ENCODE measurements at places on chromosomes 5 and 9.

DNA sequence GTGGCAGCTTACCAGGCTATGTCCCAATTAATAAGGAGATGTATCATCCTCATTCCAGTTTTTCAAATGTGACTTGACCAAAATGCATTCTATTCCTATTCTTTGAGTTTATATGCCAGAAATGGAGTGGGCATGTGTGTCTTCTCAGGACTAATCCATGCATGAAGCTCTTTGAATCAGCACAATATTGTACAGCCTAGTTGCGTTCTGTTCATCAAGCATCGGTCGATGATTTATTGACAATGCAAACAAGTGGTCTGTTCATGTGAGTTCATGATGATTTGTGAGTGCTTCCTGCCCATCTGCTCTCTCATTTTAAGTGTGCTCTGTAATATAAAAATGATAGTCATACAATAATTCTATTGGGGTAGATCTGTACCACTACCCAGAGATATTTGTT, 48.3 kb downstream of the PALM2AKAP2 start:
- DNase-seq, result no peak

DNA sequence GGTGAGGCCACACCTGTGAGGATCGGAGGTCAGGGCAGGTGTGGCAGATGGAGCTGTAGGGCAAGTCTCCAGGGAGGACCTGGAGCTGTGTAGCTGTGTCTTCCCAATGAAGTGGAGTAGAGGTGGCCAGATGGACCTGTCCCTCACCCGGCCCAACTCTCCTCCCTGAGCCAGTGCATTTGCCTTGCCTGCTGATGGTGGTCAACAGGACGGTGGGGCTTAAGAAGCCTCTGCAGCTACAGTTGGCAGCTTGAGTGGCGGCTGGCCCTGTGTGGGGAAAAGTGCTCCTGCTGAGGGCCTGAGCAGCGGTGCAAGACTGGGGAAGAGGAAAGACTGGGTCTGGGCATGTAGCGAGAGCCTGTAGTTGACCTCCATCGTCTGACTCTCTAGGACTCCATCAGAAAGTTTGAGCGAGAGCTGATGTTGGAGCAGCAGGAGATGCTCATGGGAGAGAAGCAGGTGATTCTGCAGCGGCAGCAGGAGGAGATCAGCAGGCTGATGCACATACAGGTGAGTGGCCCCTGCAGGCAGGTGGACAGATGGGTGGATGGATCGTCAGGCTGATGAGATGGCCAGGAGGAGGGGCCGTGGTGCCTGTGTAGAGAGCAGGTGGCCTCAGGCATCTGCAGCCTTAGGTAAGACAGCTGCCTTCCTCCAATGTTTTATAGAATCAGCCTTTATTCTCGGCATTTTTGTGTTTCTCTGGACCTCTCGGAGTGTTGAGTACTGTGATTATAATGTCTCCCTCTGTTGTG, 24.9 kb downstream of the PITX1 start:
- DNase-seq, result no peak

DNA sequence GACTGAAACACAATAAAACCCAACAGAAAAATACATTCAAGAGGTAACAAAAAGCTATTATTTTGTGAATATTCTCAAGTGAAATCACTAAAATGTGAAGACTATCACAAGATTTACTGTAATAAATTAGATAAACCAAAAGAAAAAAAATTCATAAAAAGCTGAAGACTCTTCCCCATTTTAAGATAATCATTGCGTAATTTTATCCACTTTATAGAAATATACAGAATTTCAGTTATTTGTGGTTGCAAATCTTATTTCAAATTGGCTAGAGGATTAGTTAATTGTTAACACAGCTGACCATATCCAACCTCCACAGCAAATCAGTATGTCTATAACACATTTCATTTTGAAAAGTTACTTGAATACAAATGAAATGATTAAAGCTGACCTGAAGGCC, 7.7 kb upstream of the TMEM267 start:
- no peak for DNase-seq

GRCh38 chr9:2966565-2967300, 122.8 kb upstream of the PUM3 start:
- no peak for DNase-seq

DNA sequence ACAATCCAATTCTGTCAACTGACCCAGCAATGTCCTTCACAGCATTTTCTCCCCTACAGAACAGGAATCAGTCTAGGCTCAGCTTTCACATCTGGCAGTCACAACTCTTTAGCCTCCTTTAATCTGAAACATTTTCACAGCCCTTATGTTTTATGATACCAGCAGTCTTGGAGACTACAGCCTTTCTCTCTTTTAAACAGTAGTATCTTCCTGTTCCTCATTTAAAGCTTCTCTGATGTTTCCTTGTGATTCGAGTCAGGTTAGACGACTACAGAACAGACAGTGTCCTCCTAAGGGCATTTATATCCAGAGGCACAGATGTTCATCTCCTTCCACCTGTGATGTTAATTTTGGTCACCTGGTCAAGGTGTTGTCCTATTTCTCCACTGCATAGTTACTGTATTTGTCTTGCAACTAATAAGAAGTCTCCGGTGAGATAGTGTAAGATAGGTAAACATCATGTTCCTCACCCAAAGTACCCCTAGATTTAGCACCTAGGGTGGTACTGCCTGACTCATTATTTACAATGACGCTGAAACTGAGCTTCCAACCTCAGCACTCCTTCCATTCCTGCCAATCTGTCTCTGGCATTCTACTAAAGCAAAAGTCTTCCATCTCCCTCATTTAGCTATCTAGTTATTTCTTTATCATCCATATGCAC, 20.7 kb downstream of the TTC39B start:
- no peak for DNase-seq

All from NCI-H460 (cell line).